ENCODE measurements at places on chromosomes 12 and 14.

GRCh38 chr14:59395672-59396071 is 69.5 kb downstream of the GPR135 start:
- DNase-seq: no peak

- no peak for DNase-seq
These were observed 51.1 kb downstream of the ZFYVE26 start for GRCh38 chr14:67765192-67765834.

GRCh38 chr12:21429994-21430393 is 7.5 kb upstream of the PYROXD1 start:
- DNase-seq: no peak

DNA sequence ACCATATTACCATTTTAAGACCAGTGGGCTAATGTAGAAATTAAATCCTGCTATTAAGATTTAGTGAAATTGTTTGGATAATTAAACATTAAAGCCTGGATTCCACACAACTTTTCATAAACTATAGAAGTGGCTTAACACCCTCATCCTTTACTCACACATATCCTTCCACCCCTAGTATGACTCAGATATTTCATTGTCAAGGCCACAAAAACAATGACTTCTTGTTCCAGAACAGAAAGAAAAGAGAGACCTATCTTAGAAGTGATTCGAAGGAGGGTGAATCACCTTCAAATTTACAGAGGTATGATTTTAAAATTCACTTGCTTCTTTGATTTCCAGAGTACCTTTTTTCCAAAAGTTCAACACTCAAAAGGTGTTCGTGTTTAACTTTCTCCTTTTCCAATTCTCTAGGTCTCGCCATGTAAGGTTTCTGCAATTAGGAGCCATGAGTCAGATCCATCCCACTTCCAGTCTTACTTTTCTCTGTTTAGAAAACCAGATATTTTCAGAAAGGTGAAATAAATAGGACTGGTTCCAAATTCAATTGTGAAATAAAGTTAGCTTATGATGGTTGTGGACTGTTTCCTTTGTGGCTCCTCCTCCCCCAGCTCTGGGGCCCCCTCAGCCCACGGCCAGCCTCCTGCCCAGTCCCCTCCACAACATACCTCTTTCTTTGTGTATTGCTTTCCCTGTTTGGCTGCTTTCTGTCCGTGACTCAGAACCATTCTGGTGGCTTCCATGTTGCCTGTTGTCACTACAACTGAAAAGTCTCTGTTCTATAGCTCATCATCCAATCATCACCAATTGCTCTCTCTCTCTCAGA is 24.6 kb upstream of the MGP start:
- no peak for DNase-seq

DNA sequence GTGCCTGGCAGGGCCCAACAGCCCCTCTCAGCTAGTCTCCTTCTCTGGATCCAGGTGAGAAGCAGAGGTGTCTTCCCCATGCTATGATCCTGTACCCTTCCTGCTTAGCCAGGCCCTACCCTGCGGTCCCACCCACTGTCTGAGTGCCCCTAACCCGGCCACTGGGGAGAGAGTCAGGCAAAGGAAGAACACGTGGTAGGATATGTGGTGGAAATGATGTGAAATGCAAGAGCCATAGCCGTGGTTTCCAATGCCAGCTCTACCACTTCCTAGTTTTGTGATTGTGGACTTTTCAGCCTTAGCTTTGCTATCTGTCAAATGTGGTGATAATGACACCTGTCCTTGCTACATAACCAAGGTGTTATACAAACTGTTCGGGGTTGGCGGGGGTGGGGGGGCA is 15.8 kb downstream of the KRT2 start:
- no peak for DNase-seq

- no peak for DNase-seq
These were observed 284.1 kb downstream of the BMP4 start for GRCh38 chr14:53672526-53672925.

DNA sequence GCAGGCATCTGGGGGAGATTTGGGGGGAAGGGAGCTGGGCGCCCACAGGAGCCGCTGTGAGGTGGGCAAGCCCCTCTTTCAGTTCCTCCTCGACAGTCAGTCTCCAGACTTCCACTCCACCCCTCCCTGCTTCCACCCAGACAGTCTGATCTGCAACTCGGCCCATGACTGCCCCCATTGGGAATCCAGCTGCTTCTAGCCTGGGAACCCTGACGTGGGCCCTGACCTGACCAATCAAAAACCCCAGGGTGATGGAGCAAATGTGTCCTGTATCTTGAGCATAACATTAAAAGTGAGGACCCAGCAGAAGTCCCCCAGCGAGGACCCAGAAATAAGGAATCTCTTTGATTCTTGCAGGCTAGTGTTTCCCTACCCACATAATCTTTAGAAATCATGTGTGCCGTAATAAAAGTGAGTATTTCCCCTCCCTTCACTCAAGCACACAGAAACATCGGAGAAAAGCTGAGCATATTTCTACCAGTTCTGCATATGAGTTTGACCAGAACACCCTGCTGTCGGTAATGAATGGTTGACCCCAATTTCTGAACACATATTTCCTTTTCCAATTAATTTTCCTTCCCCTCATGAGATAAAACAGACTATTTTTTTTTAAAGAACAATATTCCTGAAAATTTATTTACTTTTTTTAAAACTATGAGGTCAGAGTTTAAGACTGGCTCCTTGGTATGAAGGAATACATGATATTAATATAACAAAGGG is 6.4 kb downstream of the SSH1 start:
- no peak for DNase-seq

- DNase-seq: no peak
These were observed 25.3 kb downstream of the GNS start for GRCh38 chr12:64733857-64734256.

DNA sequence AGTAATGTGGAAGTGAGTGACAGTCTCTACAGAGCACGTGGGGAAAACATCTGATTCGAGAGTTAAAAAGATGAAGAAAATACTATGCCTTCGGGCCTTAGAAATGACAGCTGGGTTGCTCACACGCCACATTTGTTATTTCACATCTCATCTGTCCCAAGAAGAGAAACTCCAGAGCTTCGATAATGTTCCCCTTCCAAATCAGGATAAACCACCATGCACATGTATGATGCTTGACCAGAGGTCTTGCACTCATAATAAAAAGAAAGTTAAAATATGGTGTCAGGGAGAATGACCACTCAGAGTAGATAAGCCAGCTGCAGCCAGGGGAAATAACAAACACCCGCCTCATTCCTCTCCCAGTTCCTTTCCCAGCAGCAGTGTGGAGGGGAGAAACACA is 34.6 kb downstream of the NIN start:
- no peak for DNase-seq

DNA sequence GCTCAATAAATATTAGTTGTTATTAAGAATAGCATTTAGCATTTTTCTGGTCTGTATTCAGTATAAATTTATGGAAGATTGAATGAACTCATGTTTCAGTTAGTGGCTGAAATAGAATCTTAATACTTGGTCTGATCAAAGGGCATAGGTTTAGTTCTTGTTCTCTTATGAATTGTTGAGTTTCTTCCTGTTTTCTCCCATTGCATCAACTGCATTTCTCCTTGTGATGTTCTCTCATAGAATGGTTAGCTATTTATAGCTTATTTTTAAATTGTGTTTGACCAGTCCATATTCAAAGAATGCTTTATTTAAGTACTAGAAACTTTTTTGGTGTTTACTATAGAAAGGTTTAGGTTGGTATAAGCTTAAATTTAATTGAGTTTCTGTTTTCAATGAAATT is 29.8 kb downstream of the APAF1 start:
- DNase-seq: no peak

DNA sequence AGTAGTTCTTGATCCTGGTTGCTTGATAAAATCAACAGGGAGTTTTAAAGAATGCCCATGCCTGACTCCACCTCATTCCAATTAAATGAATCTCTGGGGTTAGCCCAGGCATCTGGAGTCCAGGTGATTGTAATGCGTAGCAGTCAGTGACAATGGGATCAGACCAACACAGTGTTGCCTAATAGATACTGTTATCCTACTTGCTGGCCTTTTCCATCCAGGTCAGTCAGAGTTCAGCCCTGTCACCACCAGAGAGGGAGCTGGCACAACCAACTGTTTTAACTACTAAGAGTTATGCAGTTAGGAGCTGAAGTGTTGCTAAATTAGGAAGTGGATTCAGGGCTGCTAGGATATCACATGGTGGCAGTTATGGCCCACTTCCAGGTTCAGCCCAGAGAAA is 107.1 kb downstream of the GPR135 start:
- DNase-seq: peak; percentile 83

DNA sequence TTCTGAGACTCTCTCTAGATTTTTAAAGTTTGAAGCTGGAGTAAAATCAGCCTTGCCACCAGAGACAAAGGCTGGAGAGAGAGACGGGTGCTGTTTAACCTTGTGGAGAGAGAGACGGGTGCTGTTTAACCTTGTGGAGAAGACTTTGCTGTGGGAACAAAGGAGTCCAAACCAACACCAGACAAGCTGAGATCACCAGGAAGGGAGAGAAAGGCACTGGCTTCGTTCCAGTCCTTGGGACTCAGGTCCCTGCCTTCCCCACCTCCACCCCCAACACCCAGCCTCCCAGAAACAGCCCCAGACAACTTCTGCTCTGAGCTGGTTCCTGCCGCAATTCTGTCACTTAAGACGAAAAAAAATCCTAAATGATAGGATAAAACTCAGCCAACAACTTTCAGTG is 1389.3 kb downstream of the AACS start:
- no peak for DNase-seq

- no peak for DNase-seq
These were observed 42.8 kb downstream of the AMN start for GRCh38 chr14:102965282-102965681.

DNA sequence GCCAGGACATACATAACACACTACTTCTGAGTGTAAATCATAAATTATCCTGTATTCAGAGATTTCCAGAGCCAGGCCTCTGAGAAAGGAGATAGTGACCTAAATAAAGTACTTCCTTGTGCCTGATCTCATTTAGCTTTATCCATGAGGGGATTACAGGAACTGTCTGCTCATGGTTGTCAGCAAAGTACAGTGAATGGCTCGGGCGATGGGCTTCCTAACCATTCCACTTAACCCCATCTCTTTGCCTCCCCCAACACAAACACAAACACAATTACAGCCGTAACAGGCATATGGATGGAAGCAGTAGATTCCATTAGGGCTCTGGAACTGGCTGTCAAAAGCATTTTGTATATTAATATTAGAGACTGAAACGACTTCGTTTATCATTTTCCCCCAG is 206.7 kb upstream of the CPNE8 start:
- no peak for DNase-seq

- DNase-seq: no peak
These were observed 86.2 kb upstream of the PPM1H start for GRCh38 chr12:63021116-63021515.

DNA sequence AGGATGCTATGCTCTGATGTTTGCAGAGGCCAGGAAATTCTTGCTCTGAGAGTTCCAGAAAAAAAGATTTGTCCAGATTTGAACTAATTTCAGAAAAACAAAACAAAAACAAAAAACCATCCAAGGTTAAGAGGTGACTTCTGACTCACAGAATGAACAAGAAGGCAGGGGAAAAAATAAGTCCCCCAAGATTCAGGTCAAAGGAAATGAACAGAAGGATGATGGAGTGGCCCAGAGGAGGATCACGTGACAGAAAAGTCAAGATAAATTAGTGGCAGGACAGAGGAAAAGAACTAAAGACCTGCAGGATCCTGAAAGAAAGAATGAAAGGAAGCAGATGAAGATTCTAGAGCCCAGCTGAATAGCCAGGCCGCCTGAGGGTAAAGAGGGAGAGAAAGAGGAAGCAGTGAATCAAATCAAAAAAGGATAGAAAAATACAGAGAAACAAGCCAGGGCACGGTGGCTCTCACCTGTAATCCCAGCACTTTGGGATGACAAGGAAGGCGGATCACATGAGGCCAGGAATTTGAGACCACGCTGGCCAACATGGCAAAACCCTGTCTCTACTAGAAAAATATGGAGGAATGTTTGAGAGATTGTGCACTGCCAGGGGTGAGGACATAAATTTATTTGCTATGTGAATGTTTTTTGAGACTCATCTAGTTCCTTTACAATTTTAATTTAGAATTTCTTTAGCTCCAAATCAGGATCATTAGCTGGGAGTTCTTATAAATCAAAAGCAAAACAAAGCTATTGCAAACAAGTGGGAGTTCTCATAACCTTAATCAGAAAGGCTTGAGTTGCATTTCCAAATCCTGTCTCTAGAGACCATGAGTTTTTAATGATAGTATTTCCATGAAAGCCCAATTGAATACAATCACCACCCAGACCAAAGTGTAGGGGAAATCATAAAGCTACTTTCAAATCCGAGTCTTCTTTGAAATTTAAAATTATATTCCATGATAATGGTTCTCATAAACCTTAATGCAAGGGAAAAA is 217.1 kb upstream of the PLEKHG7 start:
- DNase-seq: no peak

- no peak for DNase-seq
These were observed 127.8 kb downstream of the CFAP54 start for GRCh38 chr12:96617178-96617577.

DNA sequence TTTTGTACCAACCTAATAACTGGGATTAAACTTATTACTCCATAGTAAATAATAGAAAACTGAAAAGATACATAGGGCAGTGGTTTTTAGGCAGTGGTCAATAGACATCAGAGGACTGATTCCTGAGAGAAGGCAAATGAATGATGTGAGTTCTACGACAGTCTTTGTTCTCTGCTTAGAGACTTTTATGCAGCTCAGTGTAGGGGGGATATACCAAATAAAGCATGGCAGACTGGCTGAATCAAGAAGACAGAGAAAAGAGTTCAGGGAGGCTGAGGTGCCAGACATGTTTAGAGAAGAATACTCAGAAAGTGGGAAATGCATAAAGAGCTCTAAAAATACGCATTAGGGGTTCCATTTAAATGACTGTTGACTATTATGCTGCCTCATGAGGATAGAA is 320.8 kb upstream of the FAR2 start:
- no peak for DNase-seq

DNA sequence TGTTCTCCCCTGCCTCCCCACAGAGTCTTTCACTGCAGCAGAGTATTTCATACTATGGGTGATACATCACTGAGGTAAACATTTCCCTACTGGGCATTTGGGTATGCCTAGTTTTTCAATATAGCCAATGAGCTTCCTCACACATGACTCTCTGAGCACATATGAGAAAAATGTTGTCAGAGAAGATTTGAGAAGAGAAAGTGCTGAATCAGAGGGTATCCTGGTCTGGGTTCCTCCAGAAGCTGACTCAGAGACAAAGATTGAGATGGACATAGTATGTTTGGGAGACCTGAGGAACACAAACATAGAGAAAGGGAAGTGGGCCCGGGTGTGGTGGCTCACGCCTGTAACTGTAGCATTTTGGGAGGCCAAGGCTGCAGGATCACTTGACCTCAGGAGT is 12.6 kb downstream of the SLC8B1 start:
- DNase-seq: no peak

GRCh38 chr12:2698566-2698965 is 96.2 kb upstream of the FKBP4 start:
- no peak for DNase-seq

GRCh38 chr12:101962486-101962885 is 85.1 kb downstream of the DRAM1 start:
- no peak for DNase-seq

- DNase-seq: no peak
These were observed 18.0 kb upstream of the NRDE2 start for GRCh38 chr14:90349739-90350138.

- no peak for DNase-seq
These were observed 44.4 kb upstream of the PNMA1 start for GRCh38 chr14:73758392-73759182.

GRCh38 chr14:101851736-101852405 is 90.4 kb downstream of the PPP2R5C start:
- no peak for DNase-seq
